IMR-90 (cell line): ENCODE measurements at places on chromosomes 6 and 20. TPM values are rescaled to one million over a fixed set of nuclear protein-coding genes. Genes with fewer than 3 reads are reported as not detected.

The BPI gene
- not detected in 2 replicates for total RNA-seq

The BFSP1 gene
- total RNA-seq: 1.9 and 2.0 TPM in 2 replicates

The PNLDC1 gene
- total RNA-seq: not detected in 2 replicates

The ALDH5A1 gene
- total RNA-seq: 0.28 and 0.36 TPM in 2 replicates
